ENCODE measurements at places on chromosomes 12 and 14.

GRCh38 chr12:41061192-41061591 is 126.9 kb upstream of the PDZRN4 start:
- no peak for DNase-seq

GRCh38 chr12:64666054-64666914 is 56.0 kb downstream of the RASSF3 start:
- no peak for DNase-seq

DNA sequence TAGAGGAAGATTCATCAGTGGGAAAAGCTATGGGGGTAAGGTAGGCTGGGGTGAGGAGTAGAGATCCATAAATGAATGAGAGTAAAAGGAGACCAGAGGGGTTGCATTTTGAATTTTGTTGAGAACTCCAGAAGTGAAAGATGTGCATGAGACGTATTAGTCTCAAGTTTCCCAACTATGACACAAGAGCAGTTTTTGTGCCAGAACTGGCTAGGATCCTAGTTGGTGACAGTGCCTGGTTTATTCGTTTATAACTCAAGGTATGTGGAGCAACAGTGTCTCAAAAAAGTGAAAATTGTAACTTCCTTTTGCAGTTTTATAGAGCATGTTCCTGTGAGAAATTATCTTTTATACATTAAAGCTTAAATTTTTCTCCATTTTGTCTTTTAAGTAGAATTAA is 377.0 kb downstream of the NPAS3 start:
- no peak for DNase-seq

- no peak for DNase-seq
Measured at GRCh38 chr14:45891417-45892080, 638.5 kb upstream of the MIS18BP1 start.

DNA sequence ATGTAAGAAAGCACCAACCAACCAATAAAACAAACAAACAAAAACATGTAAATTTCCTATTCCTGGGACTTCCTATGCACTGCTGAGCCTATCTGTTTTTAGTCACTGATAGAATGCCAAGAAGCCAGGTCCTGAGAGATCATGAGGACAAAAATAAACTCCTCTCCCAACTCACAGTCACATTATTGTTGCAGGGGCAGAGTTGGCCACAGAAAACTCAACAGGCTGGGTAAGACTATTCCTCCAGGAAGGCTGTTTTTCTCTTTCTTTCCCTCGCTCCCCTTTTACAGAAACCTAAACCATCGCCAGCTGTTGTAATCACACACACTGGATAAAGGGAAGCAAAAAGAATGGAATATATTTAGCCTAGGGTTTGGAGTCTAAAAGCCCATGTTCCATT is 55.8 kb upstream of the METAP2 start:
- DNase-seq = no peak

DNA sequence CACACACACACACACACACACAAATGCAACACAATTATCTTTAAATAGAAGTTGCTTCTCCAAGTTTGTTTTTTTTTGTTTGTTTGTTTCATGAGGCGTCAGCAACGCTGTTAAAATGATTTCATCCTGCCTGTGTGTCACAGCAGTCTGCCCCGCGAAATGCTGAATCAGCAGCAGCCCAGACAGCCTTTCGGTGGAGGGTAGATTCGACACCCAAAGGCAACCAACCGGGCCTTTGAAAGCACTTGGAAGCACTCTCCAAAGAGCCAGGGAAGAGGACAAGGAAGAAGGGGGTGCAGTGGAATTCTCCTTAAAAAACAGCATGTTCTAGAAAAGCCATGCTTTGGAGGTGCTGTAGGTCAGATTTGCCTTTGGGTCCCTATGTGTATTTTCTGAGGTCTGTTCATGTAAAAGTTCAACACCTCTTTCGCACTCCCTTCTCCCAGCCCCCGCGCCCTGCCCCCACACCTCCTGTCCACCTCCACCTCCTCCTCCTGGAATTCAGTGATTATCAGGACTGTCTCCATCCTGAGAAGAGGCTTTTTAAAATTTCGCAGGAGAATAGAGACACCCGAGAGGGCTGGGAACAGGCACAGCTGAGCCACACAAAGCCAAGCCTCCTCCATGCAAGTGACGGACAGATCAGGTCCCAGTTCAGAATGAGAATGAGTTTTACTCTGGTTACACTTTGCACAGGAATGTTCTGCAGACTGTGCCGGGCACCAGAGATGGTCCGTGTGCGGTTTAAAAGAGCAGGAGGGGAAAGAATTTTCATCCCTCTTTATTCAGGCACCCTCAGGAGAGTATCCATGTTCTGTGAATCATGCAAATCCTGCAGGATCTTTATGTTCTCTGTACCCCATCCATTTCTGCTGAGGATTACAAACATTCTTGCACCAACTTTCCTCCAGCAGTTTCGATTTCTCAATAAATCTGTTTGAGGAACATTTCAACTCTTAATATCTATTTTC is 177.9 kb downstream of the ETV6 start:
- DNase-seq = no peak

DNA sequence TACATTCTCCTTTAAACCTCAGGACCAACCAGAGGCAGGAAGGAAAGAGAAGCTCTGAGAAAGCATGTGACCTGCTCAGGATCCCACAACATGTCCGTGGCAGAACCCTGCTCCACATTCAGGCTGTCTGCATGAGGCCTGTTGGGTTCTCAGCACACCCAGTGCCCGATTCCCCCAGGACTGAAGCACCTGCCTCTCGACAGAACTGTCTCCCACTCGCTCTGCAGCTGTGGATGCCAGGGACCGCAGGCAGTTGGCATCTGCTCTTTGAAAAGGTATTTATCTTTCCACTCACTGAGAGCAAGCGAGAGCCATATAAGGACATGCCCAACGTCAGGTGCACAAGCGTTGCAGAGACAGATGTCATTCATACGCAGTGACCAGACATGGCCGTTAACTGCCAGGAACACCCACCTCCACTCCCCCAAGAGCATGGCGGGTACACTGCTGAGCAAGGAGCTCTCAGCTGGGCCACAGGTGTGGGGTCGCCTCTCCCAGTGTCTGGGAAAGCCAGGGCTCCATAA is 18.9 kb downstream of the PITPNM2 start:
- DNase-seq = no peak

DNA sequence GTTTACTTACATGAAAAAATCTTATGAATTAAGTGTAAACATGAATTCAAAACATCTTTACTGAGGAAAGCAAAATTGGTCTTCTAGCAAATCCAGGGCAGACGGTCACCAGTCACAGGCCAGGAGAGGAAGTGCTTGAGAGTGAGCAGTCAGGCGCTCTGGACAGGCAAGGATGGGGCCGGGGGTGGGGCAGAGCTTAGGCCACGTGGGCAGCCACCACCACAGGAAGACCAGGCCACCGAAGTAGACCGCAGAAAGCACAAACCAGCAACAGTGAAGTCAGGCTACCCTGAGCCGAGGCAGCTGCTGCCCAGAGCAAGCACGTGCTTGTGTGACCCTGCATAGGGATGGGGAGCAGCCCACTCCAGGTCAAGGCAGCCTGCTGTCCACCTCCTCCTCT is 33.5 kb downstream of the SLC6A12 start:
- peak; percentile 24 for DNase-seq

GRCh38 chr12:31016057-31016456 is 57.6 kb upstream of the DDX11 start:
- DNase-seq = no peak

DNA sequence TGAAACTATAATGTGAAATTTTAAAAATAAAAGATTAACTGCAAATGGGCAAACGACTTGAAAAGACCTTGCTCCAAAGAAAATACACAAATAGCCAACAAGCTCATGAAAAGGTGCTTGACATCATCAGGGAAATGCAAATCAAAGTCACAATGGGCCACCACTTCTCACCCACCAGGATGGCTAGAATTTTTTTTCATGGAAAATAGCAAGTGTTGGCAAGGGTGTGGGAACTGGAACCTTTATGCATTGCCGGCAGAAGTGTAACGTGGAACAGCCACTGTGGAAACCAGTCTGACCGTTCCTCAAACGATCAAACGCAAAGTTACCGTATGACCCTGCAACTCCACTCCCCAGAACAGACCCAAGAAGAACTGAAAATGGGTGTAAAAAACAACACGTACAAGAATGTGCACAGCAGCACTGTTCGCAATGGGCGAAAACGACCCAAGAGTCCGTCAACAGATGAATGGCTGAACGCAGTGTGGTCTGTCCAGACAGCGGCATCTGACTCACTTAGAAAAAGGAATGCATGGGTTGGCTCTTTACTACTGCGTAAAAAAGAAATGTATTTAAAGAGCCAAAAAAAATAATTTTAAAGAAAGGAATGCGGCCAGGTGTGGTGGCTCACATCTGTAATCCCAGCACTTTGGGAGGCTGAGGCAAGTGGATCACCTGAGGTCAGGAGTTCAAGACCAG is 40.2 kb downstream of the SCARB1 start:
- DNase-seq = no peak

- DNase-seq = no peak
Measured at GRCh38 chr12:101854747-101855146, 22.6 kb upstream of the DRAM1 start.

GRCh38 chr12:62763861-62764645 is 170.9 kb downstream of the PPM1H start:
- no peak for DNase-seq

GRCh38 chr12:26732005-26732908 is 100.7 kb downstream of the ITPR2 start:
- peak; percentile 80 for DNase-seq

DNA sequence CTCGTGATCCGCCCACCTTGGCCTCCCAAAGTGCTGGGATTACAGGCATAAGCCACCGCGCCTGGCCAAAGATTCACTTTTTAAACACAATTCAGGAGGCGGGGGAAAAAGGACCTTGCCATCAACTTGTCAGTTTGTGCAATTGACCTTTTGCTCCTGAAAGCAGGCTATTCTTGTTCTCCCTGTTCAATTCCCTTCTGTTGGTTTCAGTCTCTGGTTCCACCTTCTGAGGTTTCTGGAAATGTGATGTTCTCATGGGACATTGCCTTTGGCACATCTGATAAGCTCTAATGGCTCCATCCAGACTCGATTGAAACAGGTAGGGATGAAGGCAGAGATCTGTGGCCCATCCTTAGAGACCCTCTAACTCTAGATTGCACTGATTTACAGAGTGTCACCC is 17.9 kb upstream of the CCDC85C start:
- DNase-seq = no peak

DNA sequence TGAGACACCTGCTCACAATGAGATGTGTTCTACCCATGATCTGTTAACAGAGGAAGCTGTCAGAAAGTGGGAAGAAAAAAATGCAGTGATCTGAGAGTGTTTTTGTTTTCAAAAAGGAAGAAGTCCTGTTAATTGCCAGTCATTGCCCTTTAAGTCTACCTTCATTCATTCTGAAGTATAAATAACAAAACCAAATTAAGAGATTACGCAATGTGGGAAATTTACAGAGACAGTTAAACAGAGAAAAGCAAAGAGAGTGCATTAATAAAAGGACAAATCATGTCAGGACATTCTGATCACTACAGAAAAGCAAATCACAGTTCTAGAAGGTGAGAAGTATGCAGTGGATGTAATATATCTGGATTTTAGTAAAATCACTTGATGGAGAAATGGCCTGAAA is 154.2 kb downstream of the NRXN3 start:
- DNase-seq = no peak
